CD14-positive monocyte (primary cell): ENCODE measurements at places on chromosomes 5 and 9. TPM values are rescaled to one million over a fixed set of nuclear protein-coding genes. Genes with fewer than 3 reads are reported as not detected.

Gene DNAJC21
- polyA plus RNA-seq, result 8.5 TPM

GRCh38 chr5:175821790-175822211 is 49.6 kb upstream of the CPLX2 start:
- no peak overlapping the region for H3K27ac ChIP-seq
- no peak for DNase-seq
- no peaks in the 10 kb centered on the region for H3K27me3 ChIP-seq
- no peaks in the 10 kb centered on the region for H3K4me1 ChIP-seq
- H3K36me3 ChIP-seq, result no peaks in the 10 kb centered on the region

- H3K4me1 ChIP-seq, result peaks cover 31% of the 10 kb centered on the region
- H3K36me3 ChIP-seq, result no peaks in the 10 kb centered on the region
- DNase-seq, result no peak
- H3K27me3 ChIP-seq, result no peaks in the 10 kb centered on the region
- H3K4me3 ChIP-seq, result no peak overlapping the region
These were observed 3.0 kb upstream of the ETF1 start for GRCh38 chr5:138545919-138546562.

DNA sequence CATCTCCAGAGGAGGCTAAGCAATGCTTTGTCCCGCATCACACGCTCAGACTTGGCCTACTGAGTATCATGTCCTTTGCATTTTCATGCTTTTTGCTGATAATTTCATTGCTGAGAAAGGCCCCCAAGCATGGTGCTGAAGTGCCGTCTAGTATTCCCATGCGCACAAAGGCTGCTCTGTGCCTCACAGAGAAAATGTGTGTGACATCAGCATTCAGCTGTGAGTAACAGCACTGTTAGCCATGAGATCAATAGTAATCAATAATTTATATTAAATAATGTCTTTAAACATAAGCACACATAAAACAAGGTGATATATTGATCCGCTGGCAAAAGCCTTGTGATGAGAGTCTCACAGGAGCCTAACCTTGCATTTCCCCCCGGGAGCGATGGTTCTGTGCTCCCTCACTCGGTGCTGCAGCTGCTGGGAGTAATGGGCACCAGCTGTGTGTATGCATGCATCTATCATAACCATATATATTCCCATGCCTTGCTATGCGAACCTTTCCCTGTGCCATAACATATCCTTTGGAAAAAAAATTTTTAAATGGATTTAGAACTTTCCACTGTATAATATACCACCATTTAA is 50.4 kb upstream of the RNF130 start:
- H3K4me1 ChIP-seq, result no peaks in the 10 kb centered on the region
- peaks cover 5% of the 10 kb centered on the region for H3K27me3 ChIP-seq
- H3K27ac ChIP-seq, result no peak overlapping the region
- DNase-seq, result no peak
- H3K36me3 ChIP-seq, result no peaks in the 10 kb centered on the region
- no peak overlapping the region for H3K4me3 ChIP-seq

GRCh38 chr5:144773628-144774027 is 603.0 kb downstream of the KCTD16 start:
- no peak overlapping the region for H3K27ac ChIP-seq
- no peaks in the 10 kb centered on the region for H3K27me3 ChIP-seq
- no peaks in the 10 kb centered on the region for H3K36me3 ChIP-seq

GRCh38 chr5:172502969-172503368 is 48.6 kb upstream of the SH3PXD2B start:
- no peaks in the 10 kb centered on the region for H3K4me1 ChIP-seq
- no peak for DNase-seq
- no peak overlapping the region for H3K27ac ChIP-seq
- H3K27me3 ChIP-seq, result no peaks in the 10 kb centered on the region
- no peak overlapping the region for H3K4me3 ChIP-seq

DNA sequence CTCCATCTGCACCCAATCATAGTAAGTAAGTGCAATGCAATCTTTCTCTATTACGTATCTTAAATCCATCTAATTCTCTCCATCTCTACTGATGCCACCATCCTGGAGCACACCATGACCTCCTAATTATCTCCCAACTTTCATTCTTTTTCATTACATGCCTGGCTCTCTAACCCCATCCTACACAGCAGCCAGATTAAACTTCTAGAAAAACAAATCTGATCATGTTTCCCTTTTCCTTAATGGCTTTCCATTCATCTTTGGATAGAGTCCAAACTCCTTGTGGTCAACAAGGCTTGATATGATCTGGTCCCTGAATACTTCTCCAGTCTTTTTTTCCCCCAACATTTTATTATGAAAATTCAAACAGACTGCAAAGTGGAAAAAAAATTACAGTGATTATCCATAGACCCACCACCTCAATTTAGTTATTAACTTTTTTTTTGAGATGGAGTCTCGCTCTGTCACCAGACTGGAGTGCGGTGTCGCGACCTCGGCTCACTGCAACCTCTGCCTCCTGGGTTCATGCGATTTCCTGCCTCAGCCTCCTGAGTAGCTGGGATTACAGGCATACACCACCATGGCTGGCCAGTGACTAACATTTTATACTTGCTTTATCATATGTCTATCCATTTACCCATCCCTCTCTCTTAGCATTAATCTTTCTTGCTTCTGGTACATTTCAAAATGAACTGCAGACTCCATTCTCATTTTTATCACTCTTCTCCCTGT is 5.2 kb downstream of the PPP2R2B start:
- H3K27ac ChIP-seq, result no peak overlapping the region
- peaks cover 30% of the 10 kb centered on the region for H3K27me3 ChIP-seq
- peaks cover 11% of the 10 kb centered on the region for H3K4me1 ChIP-seq
- H3K4me3 ChIP-seq, result no peak overlapping the region
- H3K36me3 ChIP-seq, result no peaks in the 10 kb centered on the region
